Activated naive CD4-positive, alpha-beta T cell treated with anti-CD3 and anti-CD28 coated beads, Interleukin-2, amount 50 U/mL, for 16 hours (primary cell): ENCODE measurements at places on chromosomes 5 and 9.
A peak's percentile ranks its signal among the peaks of the same experiment; 100 is the strongest.

DNA sequence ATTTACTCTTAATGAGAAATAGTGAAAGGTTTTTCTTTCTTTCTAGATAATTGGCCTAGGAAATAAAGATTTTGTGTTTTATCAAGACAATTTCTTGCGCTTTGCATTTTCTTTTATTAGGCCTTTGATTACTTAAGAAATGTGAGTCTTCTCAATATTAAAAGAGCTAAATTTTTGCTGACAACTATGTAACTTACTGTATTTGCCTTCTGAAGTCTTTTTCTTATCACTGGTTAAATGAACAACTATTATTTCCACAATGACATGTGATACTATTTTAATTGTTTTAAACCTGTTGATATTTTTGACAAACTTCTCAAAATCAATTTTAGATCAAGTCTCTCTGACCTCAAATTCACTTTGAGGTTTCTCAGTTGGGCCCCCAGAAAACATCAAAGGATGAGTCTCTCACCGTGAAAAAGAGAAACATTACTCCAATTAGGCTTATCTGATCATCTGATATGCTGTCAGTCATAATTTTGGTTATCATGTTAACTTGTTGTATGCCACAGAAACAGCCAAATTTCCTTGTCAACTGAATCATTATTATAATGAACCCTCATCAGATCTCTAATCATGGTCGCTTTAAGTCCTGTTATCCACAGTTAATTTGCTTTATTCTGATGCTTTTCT, 48.8 kb downstream of the RAPGEF1 start:
- no peak for DNase-seq

DNA sequence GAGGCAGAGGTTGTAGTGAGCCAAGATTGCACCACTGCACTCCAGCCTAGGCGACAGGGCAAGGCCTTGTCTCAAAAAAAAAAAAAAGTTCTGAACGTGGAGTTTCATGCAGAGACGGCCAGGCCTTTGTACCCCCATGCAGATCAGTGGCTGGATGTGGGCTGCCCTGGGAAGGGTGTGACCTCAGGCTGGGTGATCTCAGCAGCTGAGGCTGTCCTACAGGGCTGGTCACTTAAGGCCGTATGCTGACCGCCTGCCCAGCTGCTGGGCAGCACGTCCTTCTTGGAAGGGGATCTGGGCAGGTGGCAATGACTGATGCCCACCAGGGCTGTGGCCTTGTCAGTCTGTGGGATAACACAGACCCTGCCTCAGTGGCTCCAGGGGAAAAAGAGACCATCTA, 37.2 kb upstream of the GRHPR start:
- DNase-seq: no peak

- no peak for DNase-seq
Observed at GRCh38 chr9:93480262-93480661, 26.9 kb upstream of the FAM120AOS start.

- no peak for DNase-seq
Observed at GRCh38 chr9:9820436-9820835, 792.4 kb downstream of the PTPRD start.

DNA sequence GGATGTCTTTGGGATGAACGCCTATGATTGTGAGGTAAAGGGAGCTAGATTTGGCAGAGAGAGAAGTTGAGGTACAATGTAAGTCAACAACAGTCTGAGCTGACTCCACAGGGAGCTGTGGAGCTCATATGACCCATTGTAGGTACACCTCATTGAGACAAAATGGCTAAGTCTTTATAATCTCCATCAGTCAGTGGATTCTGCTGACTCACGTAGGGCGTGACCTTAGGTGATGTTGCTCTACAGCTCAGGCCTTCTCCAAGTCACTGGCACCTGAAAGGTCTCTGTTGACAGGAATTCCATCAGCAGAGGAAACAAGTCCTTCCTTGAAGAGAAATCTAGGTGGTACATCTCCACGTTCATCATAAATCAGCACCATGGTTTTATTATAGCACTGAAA, 118.2 kb upstream of the PRR16 start:
- no peak for DNase-seq

- DNase-seq: no peak
Observed at GRCh38 chr9:87008667-87009066, 61.4 kb upstream of the GAS1 start.

GRCh38 chr5:32273821-32274220, 38.9 kb downstream of the MTMR12 start:
- DNase-seq: no peak

GRCh38 chr9:73148447-73148937, 3.2 kb upstream of the ANXA1 start:
- DNase-seq: no peak

GRCh38 chr5:151071021-151071420, 9.8 kb downstream of the TNIP1 start:
- DNase-seq: no peak

- no peak for DNase-seq
Observed at GRCh38 chr5:113034182-113034773, 57.7 kb downstream of the DCP2 start.

GRCh38 chr5:30505014-30505886, 688.2 kb upstream of the CDH6 start:
- no peak for DNase-seq

DNA sequence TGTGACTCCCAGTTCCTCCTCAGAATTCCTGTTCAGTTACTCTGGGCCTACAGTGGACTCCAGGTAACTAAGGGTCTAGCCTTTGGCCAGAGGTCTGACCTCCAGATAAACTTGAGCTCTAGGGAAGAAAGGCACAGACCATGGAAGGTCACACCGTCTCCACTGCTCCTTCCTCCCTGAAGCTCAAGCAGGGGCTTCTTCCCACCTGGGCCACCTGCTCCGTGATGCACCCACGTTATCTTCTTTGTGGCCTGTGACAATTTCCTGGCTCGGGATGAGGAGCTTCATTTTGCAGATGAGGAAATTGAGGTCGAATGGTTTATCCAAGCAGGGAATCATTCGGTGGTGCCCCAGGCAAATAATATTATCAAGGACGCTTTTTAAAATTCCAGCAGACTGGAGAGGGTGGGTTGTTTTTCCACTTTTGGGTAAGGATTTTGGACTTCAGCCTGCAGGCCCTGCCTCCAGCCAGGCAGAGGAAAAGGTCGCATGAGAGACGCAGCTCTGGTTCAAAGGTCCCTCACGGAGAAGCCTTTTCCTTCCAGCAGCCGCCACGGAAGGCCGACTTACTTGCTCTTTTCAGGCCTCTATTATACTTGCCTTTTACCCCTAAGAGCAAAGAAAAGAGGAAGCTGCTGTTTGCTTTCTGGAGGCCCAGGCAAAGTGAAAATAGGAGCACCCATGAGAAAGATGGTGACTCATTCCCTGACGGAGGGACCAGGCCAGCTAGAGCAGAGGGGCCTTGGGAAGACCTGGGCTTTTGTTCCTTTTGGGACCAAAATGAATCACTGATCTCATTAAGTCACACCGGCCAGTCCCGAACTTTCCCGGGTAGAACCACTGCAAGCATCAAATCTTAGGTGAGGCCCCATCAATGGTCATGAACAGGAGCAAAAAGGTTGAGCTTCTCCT, 22.8 kb upstream of the DUSP1 start:
- no peak for DNase-seq

- DNase-seq: no peak
Observed at GRCh38 chr9:124453586-124454191, 3.4 kb downstream of the ADGRD2 start.

GRCh38 chr5:54398191-54398590, 57.3 kb upstream of the HSPB3 start:
- no peak for DNase-seq

DNA sequence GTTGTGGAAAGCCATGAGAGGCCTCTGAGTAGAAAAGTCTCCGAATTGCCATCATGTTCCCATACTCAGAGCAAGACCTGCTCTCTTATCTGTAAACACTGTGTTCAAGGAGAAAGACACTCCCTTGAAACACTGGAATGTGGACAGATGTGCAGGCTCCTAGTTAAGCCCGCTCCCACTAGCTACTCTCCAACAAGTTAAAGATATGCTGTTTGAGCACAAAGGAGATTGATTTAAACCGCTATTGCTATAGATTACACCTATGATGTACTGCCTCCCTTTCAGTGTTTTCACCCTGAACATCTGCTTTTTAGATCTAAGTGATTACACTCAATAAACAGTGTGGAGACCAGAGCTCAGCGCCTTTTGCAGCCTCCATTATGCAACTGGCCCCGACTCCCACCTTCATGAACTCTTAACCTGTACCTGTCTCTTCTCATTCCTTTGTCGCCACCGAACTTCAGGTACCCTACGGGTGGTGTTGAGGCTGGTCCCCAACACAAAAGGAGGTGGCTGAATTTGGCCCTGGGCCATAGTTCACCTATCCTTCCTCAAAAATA, 47.5 kb downstream of the TMEM245 start:
- no peak for DNase-seq

- DNase-seq: no peak
Observed at GRCh38 chr5:118596255-118596654, 392.1 kb downstream of the DTWD2 start.

- DNase-seq: no peak
Observed at GRCh38 chr5:100275631-100276030, 259.5 kb upstream of the FAM174A start.

- DNase-seq: no peak
Observed at GRCh38 chr9:129184596-129185122, 6.6 kb upstream of the IER5L start.

DNA sequence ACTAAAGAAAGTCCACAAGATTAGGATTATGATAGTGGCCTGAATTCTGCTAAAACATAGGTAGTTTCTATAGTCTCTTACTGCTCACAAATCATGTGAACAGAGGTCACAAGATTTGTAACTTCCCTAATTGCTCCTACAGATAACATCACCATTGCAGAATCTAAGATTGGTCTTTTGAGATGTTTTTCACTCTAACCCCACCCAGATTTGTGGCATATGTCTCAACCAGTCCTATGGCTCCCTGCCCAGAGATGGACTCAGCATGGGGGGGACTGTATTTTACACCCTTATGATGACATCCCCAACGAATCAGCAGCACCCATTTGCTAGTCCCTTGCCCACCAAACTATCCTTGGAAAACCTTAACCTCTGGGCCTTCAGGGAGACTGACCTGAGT, 1046.2 kb downstream of the CDH12 start:
- DNase-seq: no peak

- peak; percentile 36 for DNase-seq
Observed at GRCh38 chr9:127854184-127854806, at the start of gene ENG. ENG (minus strand) TSS chr9:127854658; CDS start chr9:127854355, 303 bp downstream.

DNA sequence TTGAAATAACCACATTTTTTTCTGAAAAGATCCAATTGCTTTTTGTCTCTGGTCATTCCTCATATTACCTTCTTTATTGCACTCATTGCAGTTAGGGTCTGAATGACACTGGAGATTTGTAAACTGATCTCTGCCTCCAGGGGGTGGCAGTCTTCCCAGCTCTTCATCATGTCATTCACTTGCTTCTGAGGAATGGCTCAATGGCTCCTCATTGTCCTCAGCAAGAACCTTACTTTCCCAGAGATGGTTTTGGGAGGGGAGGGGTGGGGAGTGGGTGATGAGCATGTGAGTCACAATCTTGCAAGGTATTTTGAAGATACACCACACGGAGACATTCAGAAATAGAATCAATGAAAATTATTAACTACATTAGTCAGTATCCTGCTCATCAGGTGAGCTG, 159.8 kb upstream of the GAS1 start:
- DNase-seq: no peak
